NCI-H510A treated with DMSO at 0.1 percent for 48 hours (cell line): ENCODE measurements at places on chromosomes 16 and 17.

- no peak for DNase-seq
Measured at GRCh38 chr16:31221357-31222160, 4.6 kb upstream of the PYDC1 start.

GRCh38 chr17:9905902-9906301 is 831 bp upstream of the RCVRN start:
- DNase-seq: no peak

DNA sequence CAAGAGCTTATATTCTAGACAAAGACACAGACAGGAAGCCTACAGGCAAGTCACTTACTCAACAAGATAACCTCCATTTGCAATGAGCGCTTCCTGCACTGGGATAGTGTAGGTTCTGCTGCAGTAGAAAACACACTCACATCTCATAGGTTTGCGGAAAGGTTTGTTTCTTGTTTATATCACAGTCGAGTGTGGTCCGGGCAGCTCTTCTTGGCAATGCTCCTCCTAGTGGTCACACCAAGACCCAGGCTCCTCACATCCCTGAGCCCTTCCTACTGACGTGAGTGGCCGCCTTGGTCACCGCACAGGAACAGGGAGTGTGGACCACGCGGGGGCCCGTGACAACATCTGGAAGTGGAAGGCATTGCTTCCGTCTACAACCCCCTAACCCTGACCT is 48.0 kb upstream of the RBFOX3 start:
- no peak for DNase-seq

GRCh38 chr16:12758670-12759558 is 44.8 kb downstream of the CPPED1 start:
- no peak for DNase-seq

DNA sequence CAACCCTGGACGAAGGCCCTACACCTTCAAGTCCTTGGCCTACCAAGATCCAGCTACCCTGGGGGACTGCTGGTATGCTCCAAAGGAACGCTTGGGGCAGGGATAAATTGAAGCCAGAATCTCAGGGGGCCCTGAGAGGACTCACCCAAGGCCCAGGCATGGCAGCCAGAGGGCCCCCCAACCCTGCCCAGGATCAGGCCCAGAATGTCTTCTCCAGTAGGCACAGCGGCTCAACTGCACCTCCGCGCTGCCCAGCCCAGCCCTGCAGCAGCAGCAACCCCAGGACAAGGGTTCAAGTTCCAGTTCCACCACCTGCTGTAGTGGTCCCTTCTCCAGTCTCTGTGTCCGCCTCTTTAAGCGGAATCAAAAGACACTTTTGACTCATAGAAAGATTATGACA is 2.2 kb downstream of the TFAP4 start:
- no peak for DNase-seq

GRCh38 chr17:77366206-77366557 is 225.4 kb downstream of the SEC14L1 start:
- DNase-seq: peak; percentile 71

DNA sequence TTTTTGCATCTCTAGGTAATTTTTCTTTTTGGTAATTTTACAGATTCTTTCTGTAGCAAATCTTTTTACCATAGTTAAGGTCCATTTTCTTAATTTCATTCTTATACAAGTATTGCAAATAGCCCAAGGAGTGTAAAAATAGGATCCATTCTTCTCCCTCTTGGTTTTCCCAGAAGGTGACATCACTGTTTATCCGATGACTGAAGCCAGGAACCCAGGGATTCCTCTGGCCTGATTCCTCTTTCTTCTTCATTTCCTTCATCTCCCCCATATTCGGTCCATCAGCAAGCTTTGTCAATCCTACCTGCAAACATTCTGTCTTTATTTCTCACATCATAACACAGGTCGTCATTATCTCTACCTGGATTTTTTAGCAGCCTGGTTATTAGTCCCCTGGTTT is 5.3 kb downstream of the RBBP6 start:
- no peak for DNase-seq

DNA sequence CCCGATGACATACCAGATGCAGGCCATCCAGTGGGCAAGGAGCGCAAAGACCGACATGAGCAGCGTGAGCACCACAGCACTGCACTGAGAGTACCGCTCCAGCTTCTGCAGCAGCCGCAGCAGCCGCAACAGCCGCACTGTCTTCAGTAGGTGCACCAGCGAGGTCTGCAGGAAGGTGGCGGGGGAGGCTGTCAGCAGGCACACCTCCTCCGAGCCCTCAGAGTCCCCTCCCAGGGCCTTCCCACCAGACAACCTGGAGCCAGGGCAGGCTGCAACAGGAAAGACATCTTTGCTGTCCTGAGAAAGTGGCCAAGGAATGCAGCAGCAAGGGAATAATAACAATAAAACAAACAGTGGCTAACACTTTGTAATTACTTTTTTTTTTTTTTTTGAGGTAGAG is 9.1 kb downstream of the KCNH4 start:
- no peak for DNase-seq
